Cardiac muscle cell (in vitro differentiated cells and primary cell): ENCODE measurements at places on chromosomes 12 and 14.
A peak's percentile ranks its signal among the peaks of the same experiment; 100 is the strongest.

DNA sequence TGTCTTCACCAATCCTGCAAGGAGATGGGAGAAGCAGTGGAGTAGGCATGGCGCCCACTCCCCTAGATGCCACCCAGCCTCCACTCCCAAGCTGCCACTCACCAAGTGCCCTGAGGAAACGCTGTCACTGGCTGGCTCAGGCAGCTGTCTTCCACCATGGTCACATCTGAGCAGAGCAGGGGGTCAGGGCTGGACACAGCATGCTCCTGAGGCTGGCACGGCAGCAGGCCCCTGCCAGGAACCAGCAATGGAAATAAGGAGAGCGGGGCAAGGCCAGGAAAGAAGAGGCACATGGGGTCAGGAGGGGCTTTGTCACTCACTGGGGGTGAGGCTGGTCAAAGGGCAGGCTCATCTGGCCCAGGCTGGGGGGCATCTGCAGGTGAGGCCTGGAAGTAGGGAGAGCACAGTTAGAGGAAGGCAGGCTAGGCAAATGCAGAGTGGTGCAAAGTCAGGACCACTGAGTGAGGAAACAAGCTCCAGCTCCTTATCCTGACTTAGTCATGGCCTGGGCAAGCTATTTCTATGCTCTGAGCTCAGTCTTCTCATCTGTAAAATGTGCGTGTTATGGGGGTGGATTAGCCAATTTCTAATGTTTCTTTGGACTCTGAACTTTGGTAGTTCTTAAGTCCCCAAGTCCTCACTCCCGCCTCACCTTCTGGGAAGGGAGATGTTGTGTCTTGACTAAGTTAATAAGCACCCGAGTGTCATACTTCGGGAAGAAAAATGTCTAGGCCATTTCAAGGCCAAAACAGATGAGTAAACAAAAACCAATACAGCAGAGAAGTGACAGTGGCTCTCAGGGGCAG, 8.0 kb downstream of the NAB2 start:
- no peak for DNase-seq

DNA sequence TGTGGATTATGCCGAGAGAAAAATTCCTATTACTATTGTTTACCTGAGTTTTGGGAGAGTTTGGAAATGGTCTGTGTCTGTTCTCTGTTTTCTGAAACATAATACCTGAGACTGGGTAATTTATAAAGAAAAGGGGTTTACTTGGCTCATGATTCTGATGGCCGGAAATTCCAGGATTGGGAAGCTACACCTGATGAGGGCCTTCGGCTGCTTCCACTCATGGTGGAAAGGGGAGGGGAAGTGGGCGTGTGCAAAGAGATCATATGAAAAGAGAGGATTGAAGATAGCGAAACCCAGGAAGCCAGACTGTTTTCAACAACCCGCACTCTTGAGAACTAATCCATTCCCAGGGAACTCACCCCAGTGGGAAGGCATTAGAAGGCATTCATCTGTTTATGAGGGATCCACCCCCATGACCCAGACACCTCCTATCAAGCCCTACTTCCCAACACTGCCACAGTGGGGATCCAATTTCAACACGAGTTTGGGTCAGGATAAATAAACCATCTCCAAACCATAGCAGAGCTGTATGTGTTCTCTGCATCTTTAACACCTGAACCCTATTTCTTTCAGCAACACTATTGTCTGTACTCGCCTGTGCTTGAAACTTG, 51.1 kb downstream of the APAF1 start:
- no peak for DNase-seq

- DNase-seq = no peak
These were observed 180.4 kb downstream of the KIF26A start for GRCh38 chr14:104318558-104319490.

- no peak for DNase-seq
These were observed 27.1 kb upstream of the TCP11L2 start for GRCh38 chr12:106275458-106275857.

- DNase-seq = no peak
These were observed 7.9 kb upstream of the PRMT8 start for GRCh38 chr12:3483089-3483488.

- DNase-seq = no peak
These were observed 86.3 kb upstream of the AMN1 start for GRCh38 chr12:31815096-31815495.

DNA sequence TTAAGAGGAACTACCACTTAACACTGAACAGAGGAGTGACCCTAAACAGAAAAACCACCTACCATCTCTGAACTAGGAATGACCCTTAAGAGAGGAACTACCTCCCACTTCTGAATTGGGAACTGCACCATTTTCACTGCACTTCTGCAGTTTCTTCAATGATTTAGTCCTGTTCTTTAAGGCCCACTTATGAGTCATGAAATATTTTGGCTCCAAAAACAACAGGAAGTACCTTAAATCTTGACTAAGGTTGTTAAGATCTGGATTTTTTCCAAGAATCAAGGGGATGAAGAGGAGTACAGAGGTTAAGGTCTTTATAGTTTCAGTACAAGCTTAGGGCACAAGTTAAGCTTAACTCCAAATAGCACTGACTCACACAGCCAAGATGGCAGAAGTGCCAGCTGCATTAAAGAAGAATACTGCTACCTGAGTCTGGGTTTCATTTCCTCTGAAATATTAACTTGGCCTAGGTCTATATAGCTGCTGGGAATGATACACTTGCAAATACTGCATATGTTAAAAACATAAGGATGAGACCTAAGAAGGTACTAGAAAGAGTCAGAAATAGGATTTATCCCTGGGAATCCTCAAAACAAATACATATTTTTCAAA, 4.2 kb downstream of the NPC2 start:
- DNase-seq = peak; percentile 68

DNA sequence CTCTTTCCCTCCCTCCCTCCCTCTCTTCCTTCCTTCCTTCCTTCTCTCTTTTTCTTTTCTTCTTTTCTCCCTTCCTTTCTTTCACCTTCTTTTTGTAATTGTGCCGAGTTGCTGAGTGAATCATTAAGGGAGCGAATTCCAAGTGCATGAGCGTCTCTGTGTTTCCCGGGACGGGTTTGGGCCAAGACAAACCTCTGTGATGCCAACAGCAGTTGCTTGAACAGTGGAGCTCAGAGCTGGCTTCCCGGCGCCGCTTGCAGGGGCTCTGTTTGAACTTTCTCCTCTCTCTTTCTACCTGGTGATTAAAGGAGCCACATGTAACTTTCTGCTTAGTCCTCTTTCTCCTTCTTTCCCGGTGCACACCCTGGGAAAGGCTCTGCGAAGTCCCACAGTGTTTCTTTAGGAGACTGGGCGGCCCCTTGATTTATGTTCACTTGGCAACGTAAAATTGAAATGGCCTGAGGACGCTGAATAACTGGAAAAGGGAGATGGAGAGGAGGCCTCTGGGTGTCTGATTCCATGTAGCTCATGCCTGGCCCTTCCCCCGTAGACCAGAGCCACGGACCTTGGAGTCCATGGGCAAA, 33.7 kb upstream of the MAP1LC3B2 start:
- no peak for DNase-seq

DNA sequence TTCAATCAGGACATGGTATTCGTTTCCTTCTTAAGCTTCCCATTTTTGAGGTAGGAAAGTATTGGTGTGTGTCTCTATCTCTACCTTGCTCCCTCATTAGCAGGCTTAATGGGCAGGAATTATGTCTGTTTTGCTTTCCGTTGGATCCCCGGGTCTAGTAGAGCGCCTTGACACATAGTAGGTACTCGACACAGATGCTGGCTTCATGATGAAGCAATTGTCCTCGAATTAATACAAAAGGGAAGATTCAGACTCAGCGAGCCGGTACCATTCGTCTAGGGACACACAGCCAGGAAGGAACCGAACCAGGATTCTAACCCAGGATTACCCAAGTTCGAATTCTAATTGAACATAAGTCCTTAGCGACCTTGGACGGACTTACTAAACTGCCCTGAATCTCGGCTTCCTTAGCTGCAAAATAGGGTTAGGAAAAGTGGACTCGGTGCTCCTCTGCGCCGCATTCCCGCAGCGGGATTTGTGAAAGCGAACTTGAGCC, 496 bp upstream of the ISCU start:
- DNase-seq = no peak

- DNase-seq = no peak
These were observed 443.6 kb upstream of the SYT1 start for GRCh38 chr12:78420991-78421390.

GRCh38 chr12:8662593-8662992, at the start of gene MFAP5:
Gene MFAP5, minus strand, starts transcription at chr12:8662826. Its CDS starts 722 bp downstream, at chr12:8662104.
- no peak for DNase-seq
